ENCODE measurements at places on chromosomes 16 and 17. TPM values are rescaled to one million over a fixed set of nuclear protein-coding genes. Genes with fewer than 3 reads are reported as not detected.

GJD3 gene
- polyA plus RNA-seq, result 1.6 TPM

- DNase-seq, result no peak
These were observed 8.1 kb downstream of the CDC6 start for GRCh38 chr17:40295488-40296436.

GRCh38 chr16:76278980-76279379, 1.8 kb downstream of the CNTNAP4 start:
- no peak for DNase-seq

DNA sequence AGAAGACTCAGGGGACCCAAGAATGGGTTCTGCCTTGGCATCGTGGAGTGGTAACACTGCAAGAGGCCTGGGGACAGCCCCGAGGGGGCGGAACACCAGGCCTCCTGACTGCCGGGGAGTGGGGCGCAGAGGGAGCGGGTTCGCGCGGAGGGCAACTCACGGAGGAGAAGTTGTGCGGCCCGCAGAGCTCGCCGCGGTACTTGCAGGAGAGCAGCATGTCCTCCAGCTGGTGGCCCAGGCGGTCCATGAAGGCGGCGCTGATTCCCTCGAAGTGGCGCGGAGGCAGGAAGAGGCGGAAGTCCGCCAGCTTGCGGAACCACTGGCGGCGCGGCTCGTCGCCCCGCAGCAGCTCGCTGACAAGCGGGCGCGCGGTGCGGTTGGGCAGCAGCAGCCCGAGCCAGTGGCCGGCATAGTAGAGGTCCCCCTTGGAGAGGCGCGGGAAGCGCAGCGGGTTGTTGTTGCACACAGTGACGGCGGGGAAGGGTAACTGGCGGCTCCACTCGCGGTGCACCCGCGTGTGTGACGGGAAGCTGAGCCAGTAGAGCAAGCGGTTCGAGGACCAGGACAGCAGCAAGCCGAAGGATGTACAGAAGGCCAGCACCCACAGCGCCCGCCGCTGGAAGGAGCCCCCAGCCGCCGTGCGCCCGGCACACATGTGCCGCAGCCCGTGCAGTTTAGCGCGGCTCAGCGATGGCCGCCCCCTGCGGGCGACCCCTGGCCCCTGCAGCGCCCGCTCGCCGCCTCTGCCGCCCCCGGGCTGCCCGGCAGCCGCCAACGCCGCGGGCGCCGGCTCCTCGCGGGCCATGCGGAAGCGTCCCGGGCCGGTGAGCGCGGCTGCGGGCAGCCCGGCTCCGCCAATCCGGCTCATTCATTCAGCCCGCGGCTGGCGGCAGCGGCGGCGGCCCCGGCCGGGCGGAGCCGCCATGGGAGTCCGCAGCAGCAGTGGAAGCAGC, 1.6 kb downstream of the ASIC2 start:
- DNase-seq, result no peak

DNA sequence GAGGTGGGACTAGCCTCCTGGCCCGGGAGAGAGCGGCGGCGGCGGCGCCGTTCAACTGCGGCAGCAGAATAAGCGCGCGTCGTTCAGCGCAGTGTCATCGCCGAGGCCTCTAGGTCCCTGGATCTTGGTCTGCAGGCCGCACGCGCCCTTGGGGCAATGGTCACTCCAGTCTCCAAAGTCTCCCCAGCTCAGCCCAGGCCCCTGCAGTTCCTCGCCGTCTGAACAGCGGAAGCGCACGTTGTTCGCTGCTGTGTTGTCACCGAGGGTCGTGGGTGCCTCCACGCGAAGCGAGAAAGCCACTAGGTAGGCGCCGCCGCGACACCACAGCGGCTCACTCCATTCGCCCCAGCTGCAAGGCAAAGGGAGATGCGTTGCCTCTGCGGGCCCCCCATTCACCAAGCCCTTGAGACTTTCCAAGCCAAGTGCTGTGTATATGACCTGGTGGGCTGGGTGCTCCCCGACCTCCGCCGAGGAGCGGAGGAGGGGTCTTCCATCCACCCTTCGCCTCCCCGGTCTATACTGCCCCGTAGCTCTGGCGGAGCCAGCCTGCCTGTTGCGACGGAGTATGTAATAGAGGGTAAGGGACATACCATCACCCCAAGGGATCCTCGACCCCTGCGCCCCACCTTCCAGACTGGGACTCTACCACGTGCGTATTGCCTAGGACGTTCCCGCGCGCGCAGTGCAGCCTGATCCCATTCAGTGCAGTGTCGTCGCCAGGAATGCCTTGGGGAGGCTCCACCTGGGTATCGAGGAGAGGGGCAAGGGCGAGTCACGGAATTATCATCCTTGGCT, 656 bp downstream of the VMO1 start:
- DNase-seq, result no peak

GRCh38 chr16:69561901-69562300, 3.9 kb upstream of the NFAT5 start:
- DNase-seq, result no peak

KRTAP3-1 gene
- not detected for polyA plus RNA-seq

GRCh38 chr16:87062569-87063442, 254.4 kb downstream of the C16orf95 start:
- no peak for DNase-seq

TSPOAP1 gene
- polyA plus RNA-seq, result 2.2 TPM

All from GM12878 (cell line).